ENCODE measurements at places on chromosomes 5 and 9. TPM values are rescaled to one million over a fixed set of nuclear protein-coding genes. Genes with fewer than 3 reads are reported as not detected.

DNA sequence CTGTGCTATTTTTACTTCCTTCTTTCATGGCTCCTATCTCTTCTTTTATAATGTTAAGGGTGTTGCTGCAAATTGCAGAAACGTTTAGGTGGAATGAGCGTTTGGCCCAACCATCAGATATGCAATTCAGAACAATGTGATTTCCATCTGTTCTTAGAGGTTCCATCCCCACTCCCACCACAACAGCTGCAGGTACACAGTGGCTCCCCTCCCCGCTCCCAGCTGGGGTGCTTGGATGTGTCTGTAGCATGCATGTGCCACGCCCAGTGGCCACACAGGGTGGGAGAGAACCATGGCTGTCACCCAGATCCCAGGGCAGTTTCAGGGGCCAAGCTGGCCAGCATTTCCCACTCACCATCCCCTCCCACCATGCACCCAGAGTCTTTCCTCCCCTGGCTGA, 62.2 kb downstream of the ACTL7B start:
- no peak for DNase-seq

DNA sequence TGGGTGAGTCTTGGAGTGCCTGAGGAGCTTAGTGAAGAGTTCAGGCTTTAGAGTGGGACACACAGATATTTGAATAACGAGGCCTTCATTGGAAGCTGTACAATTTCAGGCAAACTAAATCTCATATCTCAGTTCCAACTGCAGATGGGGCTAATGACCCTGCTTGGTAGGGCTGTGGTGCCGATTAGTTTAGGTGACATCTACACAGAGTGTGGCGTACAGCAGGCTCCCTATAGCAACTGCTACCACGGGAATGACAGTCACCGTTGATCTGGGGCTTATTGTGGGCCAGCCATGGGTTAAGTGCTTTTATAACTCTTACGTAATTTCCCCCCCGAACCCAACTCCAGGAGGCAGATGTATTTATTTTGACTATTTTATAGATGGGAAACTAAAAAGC, 70.8 kb downstream of the FAT2 start:
- DNase-seq = no peak

NDUFS6 gene
- total RNA-seq = 39.6 TPM

DNA sequence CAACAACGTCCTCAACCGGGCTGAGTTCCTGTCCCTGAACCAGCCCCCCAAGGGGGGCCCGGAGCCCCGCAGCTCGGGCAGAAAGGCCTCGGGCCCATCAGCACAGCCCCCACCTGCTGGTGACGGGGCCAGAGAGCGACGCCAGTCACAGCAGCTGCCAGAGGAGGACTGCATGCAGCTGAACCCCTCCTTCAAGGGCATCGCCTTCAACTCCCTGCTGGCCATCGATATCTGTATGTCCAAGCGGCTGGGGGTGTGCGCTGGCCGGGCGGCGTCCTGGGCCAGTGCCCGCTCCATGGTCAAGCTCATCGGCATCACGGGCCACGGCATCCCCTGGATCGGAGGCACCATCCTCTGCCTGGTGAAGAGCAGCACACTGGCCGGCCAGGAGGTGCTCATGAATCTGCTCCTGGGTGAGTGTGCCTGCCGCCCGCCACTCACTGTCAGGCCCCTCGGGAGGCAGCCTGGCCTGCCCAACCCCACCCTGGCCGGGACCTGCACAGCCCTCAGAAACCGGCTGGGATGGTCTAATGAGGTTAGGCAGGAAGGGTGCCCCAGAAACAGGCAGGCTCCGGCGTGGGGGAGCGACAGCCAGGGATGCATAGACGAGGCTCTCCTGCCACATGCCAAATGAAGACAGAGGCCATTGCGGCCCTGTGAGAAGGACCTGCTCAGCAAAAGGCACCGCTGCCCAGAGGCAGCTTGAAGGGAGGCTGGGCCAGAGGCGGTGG, 678 bp downstream of the PLPP7 start:
- DNase-seq = no peak

DNA sequence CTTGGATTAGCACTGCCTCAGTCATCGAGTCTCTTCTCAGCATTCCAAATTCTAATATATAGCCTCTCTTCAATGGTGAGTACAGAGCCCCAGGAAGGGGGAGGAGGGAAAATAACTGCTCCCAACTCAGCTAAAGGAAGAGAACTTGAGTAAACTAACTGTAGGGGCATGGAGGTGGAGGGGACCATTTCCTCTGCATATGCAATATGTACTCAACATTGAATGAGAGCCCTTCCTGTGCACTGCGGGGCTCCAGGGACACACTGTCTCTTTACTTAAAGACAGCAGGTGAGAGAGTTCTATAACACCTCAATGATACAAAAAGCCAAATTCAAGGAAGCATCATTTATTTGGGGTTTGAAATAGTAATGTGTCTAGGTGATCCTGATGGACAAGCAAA, 75.1 kb downstream of the GNAQ start:
- DNase-seq = peak; percentile 36

DNA sequence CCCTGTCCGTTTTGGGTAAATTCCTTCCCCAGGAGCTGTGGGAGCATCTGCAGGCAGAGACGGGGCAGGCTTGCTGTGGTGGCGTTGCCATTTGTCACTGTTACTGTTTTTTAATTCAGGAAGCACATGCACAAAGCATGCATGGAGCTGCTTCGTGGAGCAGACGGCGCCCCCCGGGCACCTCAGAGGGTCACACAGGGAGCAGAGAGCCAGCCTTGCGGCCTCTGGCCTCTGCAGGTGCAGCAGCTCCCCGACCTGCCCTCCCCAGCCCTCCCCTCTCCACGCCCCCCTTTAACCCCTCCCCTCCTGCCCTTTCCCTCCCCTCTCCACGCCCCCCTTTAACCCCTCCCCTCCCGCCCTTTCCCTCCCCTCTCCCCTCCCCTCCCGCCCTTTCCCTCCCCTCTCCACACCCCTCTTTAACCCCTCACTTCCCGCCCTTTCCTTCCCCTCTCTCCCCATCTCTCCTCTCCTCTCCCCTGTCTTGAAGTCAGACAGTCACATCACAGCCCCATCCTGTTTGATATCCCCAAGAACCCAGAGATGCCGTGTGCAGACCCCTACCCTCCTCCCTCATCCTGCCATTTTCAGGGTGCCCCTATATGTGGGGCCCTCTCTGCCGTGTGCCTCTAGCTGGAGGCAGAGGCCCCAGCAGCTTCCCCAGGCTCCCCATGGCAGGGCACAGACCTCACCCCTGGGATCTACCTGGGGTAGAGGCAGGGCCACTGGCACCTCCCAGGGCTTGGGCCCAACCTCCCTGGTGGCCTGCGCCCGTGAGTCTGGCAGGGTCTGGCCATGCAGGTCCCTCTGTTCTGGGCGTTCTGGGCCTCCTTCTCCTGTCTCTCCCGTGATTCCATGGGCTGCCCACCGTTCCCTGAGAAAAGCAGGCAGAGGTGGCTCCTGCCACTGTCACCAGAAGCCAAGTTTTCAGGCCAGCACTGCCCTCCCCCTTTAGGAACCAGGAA, 29.6 kb upstream of the UBAC1 start:
- peak; percentile 90 for DNase-seq

DNA sequence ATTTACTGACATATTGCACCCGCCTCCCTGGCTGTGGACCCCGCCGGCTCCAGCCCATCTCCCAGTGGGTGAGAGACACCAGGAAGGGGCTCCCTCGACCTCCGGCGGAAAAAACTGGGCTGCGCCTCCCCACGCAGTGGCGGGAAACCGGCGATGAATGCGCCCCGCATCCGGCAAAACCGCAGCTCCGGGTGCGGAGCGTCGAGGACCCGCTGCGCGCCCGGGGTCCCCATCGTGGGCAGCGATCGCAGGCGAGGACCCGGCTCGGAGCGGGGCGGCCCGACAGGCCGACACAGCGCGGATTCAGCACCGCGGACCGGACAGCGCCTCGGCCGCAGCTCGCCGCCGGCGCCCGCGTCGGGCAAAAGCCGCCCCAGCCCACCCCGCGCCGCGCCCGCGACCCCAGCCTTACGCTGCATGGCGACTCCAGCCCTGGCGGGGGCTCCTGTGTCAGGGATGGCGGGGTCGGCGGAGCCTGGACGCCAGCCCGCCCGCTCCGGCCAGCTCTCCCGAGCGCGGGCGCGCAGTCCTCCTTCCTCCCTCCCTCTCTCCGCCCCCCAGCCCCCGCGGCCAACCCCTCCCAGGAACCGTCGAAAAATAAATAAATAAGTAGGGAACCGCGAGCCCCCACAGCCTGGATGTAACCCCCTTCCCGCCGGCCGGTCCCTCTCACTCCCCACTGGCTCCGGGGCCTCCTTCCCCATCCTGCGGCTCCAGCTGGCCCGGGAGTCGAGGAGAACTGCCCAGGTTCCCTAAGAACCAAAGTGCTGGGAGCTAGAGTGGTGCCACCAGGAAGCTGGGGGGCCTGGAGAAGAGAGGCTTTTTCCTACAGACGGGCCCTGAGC, 3.1 kb downstream of the LHX3 start:
- DNase-seq = peak; percentile 52

CD72 gene
- total RNA-seq = not detected

DNA sequence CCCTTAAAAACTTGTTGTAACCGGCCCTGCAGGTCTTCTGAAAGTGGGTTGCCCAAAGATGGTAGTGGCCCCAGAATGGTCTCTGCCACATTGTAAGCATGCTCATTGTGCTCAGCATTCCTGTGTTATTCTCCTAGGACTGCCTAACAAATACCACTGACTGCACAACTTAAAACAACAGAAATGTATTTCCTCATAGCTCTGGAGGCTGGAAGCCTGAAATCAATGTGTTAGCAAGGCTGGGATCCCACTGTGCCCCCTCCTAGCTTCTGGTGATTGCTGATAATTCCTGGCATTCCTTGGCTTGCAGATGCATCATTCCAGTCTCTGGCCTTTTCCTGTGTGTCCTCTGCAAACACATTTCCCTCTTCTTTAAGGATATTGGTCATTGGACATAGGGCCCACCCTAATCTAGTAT, 3.4 kb upstream of the GCNT4 start:
- peak; percentile 9 for DNase-seq

DNA sequence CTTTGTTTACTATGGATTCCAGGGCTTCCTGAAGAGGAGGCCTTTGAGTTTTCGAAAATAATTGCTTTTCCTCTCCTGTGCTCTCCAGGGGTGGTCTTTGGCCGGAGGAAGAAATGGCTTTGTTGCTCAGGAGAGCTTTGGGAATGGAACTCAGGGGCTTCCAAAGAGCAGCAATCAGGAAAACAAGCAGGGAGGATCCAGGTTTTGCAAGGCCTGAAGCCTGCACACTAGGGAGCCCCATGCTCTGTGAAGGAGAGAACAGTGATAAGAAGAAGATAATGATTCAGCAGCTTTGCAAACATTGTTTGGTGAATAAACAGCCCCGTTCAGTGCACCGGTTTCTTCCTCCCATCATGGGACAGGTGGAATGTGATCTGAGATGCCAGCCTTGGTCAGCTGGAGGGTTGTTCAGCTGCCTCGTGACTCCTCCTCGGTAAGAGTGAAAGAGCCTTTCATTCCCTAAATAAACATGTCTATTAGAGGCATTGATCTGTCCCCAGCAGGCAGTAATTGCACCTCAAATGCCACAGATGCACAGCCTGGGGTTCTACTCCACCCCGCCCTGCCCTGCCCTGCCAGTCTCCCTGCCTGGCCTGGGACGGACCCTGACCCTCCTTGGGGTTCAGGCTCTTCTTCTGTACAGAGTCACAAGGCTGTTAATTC, 11.5 kb upstream of the ALDH1B1 start:
- DNase-seq = no peak

GRCh38 chr9:31597977-31598376, 786.5 kb upstream of the ACO1 start:
- DNase-seq = peak; percentile 10

DNA sequence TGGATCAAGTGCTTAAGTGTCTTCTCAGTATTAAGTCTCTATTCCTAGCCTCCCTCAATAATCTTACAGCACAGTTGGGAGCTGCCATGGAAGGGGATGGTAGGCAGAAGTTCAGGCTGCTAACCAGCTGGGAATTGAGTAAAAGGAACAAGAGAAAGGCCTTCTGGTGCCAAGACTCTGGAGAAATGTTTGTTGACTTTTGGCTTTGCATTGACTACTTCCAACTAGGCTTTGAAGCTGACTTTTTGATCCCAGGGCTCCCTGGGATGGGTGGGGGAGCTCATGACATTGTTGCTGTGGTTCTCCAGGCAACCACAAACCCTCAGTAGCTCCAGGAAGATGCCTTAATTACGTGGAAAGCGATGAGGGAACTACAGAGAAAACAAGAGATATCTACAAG, 85.2 kb upstream of the HTR4 start:
- peak; percentile 15 for DNase-seq

- no peak for DNase-seq
Measured at GRCh38 chr5:108579236-108579635, 168.5 kb upstream of the FER start.

- DNase-seq = no peak
Measured at GRCh38 chr9:79695531-79696175, 123.9 kb downstream of the TLE4 start.

TRAF1 gene
- 1.1 TPM for total RNA-seq

- DNase-seq = no peak
Measured at GRCh38 chr9:107404161-107404560, 85.4 kb downstream of the KLF4 start.

IL7R gene
- 2.2 TPM for total RNA-seq

DNA sequence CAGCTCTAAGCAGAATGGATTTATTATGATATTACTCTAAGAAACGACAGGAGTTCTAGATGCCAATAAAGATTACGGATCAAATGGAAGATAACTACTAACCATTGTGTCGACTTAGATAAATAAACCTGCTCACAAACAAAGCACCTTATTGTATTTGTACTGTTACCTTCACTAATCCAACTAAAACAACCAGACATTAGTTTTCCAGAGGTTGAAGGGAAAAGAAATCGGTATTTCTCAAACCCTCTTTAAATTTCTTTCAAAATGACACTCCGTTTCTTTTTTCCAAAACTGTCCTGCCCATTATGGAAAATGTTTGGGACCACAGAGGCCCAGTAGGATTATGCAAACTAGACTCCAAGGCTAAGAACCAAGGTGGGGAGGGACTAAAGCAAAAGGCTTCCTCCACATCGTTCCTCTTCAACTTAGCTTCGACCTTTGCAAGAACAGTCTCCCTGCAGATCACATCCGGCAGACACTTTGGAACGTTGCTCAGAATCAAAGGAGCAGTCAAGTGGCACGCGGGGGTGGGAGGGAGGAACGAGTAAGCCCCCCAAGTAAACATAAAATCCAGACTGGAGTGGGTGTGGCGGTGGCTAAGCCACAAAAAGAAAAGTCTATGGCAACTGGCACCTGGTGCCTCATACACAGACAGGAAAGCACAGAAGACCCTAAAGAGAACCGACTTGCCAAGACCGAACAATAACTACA, 2.7 kb downstream of the MLLT3 start:
- peak; percentile 8 for DNase-seq

CATSPER3 gene
- not detected for total RNA-seq

GRCh38 chr5:131996210-131997025, 15.0 kb downstream of the ACSL6 start:
- peak; percentile 73 for DNase-seq

GRCh38 chr5:6632324-6632887, 438 bp downstream of the NSUN2 start:
- peak; percentile 59 for DNase-seq

DNA sequence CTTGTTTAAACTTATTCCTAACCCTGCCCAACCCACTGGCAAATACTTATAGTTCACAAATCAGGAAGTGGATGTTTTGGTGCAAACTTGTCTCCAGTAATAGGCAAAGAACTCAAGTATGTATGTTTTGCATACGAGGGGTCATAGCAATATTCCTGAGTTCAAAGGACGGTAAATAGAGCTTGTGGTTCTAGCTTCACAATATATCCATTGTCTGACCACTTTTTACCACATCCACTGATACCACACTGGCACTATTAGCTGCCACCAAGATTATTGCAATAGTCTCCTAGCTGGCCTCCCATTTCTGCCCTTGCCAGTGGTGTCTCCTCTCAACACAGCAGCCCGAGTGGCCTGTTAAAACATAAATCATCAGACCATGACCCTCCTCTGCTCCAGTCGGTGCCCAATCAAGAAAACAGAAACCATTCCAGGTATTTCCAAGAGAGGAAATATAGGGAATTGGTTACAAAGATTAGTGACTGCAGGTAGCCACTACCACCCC, 17.0 kb downstream of the GRXCR2 start:
- DNase-seq = peak; percentile 37

Data from dermis blood vessel endothelial cell (primary cell).